Immature natural killer cell (primary cell): ENCODE measurements at places on chromosomes 13 and 19. TPM values are rescaled to one million over a fixed set of nuclear protein-coding genes. Genes with fewer than 3 reads are reported as not detected.

ANGPTL8 gene
- polyA plus RNA-seq: not detected

SOX1 gene
- polyA plus RNA-seq: not detected

COX6B2 gene
- not detected for polyA plus RNA-seq

CSNK1G2 gene
- polyA plus RNA-seq: 18.0 TPM

TMC4 gene
- 1.5 TPM for polyA plus RNA-seq

TYROBP gene
- 2,871 TPM for polyA plus RNA-seq

ZNF333 gene
- 10.8 TPM for polyA plus RNA-seq

PVR gene
- 2.2 TPM for polyA plus RNA-seq

CEACAM1 gene
- polyA plus RNA-seq: not detected

PABPC3 gene
- 0.09 TPM for polyA plus RNA-seq

SIN3B gene
- polyA plus RNA-seq: 7.9 TPM

ZNF285 gene
- 1.6 TPM for polyA plus RNA-seq

ZNF66 gene
- 3.0 TPM for polyA plus RNA-seq

ZNF441 gene
- polyA plus RNA-seq: 7.9 TPM

ZNF850 gene
- polyA plus RNA-seq: 0.50 TPM

IGSF23 gene
- polyA plus RNA-seq: not detected

STAP2 gene
- 4.2 TPM for polyA plus RNA-seq

MEDAG gene
- not detected for polyA plus RNA-seq

GPR18 gene
- 21.1 TPM for polyA plus RNA-seq

PALM3 gene
- not detected for polyA plus RNA-seq

CPB2 gene
- polyA plus RNA-seq: not detected
